ENCODE measurements at places on chromosomes 1 and 21.

DNA sequence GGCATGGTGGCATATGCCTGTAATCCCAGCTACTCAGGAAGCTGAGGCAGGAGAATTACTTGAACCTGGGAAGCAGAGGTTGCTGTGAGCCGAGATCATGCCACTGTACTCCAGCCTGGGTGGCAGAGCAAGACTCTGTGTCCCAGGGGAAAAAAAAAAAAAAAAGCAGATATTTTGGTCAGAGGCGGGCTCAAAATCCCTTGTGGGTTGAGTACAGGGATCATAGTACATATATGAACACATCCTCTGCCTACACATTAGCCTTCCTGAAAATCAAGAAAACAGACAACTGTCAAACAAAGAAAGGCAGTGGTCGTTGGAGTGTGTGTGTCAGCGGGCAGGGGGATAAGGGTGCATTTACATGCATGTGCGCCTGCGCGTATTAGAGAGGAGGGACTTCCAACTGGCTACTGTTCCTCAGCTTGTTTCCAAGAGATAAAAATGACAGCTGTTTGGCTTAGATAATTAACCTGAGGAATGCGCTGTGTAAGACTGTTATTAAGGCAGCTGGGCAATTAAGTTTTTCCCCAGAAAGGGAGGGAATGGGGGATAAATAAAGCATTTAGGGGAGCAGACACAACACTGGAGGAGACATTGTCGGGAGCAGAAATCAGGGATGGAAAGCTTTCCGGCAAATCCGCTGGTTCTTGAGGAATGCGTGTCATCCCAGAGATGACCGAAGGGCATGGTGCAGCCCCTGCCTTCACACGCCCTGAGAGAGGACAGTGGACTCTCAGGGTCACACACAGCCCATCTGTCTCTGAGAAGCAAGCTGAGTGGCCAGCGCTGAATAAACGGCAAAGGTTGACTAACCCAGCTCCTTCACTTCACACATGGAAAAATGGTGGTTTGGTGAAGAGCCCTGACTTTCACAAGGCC lies 6.4 kb downstream of the LAMB3 start:
- no peaks in the 10 kb centered on the region for H3K27me3 ChIP-seq
- H3K4me1 ChIP-seq = peaks cover 41% of the 10 kb centered on the region
- H3K27ac ChIP-seq = no peak overlapping the region
- DNase-seq = no peak

GRCh38 chr1:54424398-54424797 lies 18.2 kb upstream of the SSBP3 start:
- H3K4me3 ChIP-seq = no peak overlapping the region
- H3K27me3 ChIP-seq = no peaks in the 10 kb centered on the region
- H3K27ac ChIP-seq = no peak overlapping the region
- no peaks in the 10 kb centered on the region for H3K36me3 ChIP-seq

- DNase-seq = no peak
- no peaks in the 10 kb centered on the region for H3K27me3 ChIP-seq
These were observed 23.2 kb downstream of the MORN1 start for GRCh38 chr1:2368053-2368744.

GRCh38 chr1:243945727-243946126 lies 95.7 kb upstream of the AKT3 start:
- no peak overlapping the region for H3K4me3 ChIP-seq
- no peaks in the 10 kb centered on the region for H3K36me3 ChIP-seq
- H3K4me1 ChIP-seq = no peaks in the 10 kb centered on the region
- H3K27me3 ChIP-seq = no peaks in the 10 kb centered on the region

All from testis (tissue), 5 donors.